ENCODE measurements at places on chromosomes 5 and 9.

DNA sequence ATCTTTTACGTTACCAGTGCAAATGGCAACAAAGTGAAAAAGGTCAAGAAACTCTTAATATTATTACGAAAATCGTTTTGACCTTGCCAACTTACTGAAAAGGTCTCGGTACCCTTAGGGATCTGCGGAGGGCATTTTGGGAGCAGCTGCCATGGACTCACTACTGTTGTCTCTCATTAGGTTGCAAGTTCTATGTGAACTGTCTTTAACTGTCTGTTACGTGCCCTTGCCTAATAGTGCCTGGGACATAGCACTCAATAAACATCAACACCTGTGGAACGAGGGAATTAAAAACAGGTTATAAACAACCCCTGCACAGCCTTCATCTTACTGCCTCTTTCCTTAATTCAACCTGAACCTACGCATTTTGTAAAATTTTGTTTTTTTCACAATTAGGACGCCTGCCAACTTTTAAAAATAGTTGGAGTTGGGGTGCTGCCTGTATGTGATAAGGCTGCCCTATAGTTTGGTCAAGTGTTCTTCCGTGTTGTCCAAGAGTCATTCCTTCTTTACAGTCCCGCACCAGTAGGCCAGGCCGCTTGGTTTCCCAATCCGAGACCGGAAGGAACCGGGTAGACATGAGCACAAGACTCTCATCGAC, 527 bp upstream of the SREK1 start:
- no peak for DNase-seq

GRCh38 chr9:102482776-102483175, 512.4 kb upstream of the CYLC2 start:
- no peak for DNase-seq

DNA sequence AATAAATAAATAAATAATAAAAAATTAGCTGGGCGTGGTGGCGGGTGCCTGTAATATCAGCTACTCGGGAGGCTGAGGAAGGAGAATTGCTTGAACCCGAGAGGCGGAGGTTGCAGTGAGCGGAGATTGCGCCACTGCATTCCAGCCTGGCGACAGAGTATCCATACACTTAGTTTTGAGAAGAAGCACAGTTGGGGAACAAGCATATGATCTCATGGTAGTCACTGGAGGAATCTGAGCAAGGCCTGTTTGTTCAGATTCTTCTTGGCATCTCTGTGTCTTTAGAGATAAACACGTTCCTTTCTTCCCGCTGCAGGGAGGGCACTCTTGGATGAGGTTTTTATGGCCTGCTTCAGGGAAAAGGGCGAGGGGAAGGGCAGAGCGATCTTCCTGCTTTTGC, 15.6 kb upstream of the DENND1A start:
- DNase-seq, result peak; percentile 74

GRCh38 chr5:37222181-37222580, 27.0 kb downstream of the CPLANE1 start:
- no peak for DNase-seq

GRCh38 chr9:90301277-90301653, 341.4 kb downstream of the DIRAS2 start:
- peak; percentile 95 for DNase-seq

DNA sequence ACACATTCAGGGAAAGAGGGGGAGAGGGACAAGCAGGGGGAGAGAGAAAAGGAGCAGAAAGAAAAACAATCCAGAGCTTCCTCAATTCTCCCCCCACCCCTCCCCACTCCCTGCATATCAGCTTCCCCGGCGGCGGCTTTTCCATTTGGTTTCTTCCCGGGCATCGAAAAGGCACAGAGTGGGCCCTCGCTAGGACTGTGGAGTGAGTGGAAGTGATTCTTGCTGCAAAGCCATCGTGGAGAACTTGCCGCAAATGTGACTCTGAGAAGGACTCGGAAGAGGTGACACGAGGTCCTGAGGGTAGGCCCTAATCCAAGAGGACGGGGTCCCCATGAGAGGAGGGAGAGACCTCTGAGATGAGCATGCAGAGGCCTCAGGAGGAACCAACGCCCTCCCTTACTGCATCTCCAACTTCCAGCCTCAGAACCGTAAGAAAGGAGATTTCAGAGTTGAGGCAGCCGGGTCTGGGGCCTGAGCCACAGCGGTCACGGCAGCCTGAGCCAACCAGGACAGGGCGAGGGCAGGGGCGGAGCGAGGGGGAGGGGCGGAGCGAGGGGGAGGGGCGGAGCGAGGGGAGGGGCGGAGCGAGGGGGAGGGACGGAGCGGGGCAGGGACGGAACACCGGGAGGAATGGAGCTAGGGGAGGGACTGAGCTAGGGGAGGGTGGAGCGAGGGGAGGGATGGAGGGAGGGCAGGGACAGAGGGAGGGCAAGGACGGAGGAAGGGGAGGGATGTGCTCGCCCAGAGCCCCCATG, 21.2 kb upstream of the SARDH start:
- DNase-seq, result peak; percentile 52

DNA sequence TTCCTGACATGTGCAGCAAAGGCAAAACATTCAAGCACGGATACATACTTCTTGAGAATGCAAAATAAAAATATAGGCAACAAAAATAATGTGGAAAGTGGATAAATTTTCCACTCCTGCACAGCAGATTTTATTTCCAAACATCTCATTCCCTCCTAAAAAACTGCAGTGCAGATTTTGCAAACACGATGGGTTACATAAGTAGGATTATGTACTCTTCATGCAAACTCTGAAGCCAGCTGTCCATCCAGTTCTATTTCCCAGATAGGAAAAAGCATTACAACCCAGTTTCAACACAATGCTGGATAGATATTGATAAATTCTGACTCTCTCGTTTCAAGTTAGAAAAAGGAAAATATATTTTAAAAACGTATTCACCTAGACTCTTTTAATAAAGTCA, 52.7 kb upstream of the CCNG1 start:
- no peak for DNase-seq

DNA sequence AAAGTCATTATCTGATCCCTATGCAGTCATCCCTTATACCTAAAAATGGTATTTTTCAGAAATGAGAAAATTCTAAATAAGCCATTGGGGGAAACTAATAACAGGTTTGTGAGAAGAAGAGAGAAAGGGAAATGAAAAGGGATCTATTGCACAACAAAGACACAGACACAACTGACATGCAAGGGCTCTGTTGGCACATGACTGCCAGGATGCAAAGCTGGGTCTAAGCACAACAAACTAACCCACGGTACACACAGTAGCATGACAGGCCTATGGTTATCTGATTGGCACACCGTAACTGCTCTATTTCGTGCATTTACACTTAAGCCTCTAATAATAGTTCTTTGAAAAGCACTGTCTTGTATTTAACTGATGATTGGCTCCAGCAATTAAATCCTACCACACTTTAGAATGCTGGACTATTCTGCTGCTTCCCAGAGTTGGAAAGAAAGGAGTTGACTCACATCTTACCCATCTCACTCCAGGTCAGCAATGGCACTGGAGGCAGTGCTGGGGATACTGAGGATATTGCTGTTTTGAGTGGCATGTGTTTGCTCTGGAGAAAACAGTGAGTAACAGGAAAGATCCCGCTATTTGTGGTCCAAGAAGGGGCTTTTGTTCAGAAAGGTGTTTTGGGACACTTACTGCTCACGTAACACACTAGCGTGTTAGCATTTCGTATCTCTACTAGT, 328.3 kb downstream of the GLIS3 start:
- no peak for DNase-seq
